Left lung (tissue), 14 donors: ENCODE measurements at places on chromosomes 7 and 10.
A peak's percentile ranks its signal among the peaks of the same experiment; 100 is the strongest.

DNA sequence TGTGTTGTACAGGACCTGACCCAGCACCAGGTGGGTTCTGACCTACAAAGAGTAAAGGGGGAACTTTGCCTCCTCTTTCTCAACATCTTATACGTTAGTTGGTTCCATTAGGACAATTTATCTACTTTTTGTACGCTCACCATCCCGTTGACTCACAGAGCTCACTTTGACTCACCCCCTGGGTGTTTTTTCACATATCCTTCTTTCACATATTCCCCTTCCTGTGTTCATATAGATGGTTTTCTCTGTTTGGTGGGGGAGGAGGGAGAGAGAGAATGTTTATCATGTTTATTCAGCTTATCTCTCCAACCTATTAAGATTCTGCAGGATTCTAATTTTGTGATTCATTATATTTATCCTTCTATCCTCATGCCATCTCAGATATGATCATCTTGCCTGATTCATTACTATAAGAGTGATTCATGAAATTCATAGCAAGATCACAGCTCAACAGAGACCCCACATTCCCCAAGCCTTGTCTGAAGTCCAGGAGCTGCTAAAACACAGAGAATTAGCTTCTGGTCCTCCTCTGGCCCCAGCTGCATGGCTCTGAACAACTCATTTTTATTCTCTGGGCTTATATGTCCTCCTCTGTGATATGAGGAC, 37.2 kb downstream of the PRSS2 start:
- DNase-seq, result no peak

DNA sequence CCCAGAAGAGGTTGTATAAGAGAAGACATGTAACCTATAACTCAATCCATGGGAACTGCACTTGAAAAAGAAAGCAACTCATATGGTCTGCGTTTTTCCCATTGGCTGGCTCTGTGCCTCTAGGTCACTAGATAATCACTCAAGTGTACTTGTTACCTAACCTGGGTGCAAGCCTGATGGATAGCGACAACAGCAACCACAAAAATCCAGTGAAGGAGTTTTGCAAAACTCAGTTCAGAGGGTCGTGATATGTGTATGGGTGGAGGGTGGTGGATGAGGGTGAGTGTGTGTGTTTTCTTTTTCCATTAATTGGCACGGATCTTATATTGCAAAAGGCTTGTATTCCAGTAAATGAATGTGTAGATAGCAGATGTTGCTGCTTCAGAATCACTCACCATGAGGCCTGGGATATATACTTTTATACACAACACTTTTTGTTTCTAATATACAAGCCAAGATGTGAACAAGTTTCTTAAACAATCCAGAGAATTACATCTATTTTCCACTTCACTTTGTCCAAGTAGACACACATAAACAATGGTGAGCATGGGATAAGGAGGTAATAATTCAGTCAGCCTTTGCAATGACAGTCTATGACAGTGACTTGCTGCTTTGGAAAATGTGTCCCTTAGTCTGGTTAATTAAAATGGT, 286.9 kb upstream of the DKK1 start:
- DNase-seq, result peak; percentile 90

GRCh38 chr7:25968205-25968993, 183.6 kb upstream of the NFE2L3 start:
- no peak for DNase-seq

DNA sequence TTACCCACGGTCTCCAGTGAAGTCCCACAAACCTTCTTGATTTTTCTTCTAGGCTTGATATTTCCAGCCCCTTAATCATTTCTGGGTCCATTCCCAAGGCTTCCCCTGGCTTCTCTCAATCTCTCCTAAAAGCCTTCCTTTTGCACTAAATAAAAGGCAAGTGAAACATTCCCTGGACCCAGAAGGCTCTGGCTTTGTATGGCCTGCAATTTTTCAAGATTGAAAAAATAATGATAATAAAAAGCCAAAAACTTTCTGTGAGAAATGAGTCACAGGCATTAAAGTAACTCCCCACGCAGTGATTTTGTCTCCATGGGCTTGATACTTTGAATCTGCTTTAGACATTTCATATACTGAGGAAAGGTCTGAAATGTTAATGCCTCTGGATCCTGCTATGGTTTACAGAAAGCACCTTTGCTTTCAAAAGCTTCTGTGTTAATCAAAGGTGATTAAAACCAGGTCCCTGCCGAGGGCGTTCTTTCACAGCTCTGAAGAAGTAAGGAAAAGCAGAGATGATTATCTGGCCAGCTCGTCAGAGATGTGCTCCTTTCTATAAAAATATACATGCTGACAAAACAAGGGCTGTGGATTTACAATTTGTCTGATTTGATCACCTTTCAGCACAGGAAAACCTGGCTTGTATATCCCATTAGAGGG, 118.9 kb upstream of the TMEM72 start:
- DNase-seq, result no peak

DNA sequence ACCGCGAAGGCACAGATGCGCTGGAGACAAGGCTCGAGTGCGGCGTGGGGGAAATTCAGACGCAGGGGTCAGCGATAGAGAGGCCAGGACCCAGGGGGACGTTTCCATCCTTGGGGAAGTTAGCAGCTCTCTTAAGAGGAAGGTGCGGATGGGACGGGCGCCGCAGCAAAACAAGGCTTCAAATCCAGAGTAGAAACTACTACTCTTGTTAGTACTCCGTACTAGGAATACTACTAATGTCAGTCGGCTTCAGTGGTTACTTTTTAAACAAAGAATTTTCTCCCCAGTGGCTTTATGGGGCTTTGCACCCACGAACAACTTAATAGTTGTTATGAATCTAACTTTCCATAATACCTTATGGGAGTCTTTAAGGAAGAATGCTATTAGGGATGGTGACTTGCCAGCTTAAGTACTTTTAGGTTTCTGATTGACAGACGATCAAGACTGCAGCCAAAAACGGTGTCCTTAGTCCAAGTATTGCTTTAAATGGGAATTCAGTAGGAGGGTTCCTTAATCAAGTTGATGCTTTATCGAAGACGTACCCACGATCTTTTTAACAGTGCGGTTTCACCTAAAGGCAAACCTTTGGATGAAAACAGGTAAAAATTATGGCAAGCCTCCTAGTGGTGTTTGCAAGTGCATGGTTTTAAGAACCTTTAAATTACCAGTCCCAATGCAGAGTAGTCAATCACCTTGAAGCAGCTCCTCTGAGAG, 812 bp upstream of the IDE start:
- no peak for DNase-seq

DNA sequence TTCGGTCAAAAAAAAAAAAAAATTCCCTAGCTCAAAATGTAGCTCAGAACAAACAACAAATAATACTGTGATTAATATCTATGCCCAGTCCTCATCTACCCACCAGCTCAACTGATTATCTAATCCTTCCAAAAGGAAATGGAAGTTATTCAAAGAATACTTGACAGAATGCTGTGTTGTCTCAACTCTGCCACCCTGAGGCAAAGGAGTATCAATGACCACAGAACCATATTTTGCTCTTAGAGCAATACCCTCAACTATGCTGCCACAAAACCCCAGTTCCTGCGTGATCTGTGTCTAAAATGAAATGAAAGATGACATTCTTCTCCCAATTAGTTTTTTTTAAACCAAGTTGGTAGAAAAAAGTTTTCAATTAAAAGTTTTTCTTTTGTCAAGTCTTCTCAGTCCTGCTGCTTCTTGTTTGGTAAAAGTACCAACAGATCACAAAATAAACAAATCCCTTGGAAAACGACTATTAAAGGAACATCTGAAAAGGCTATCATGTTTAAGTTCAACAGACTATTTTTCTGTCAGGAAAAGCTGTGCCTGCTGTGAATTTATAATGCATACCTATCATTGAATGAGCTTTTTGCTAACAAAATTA, 21.6 kb downstream of the RBM28 start:
- no peak for DNase-seq

GRCh38 chr7:116548506-116548905, 23.7 kb downstream of the CAV1 start:
- no peak for DNase-seq

GRCh38 chr10:176677-177076, 41.4 kb downstream of the ZMYND11 start:
- no peak for DNase-seq

DNA sequence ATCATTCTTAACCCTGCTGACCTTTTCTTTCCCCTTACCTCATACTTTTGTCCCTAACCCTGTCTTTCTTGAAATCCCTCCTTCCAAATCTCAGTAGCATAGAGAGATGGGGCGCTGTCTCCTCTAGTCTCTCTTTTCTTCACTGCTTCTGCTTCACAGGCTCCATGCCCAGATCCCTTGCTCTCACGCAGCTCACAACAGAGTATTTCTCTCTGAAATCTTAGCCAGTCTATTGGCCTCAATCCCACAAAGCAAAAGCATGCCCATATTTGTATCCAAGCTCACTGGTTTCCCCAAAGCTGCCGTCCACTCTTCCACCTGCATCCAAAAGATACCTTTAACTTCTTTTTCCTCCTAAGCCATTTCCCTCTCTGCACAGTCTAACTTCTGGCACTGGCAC, 526.8 kb downstream of the PLXDC2 start:
- DNase-seq, result no peak
